ENCODE measurements at places on chromosomes 1 and 21.

DNA sequence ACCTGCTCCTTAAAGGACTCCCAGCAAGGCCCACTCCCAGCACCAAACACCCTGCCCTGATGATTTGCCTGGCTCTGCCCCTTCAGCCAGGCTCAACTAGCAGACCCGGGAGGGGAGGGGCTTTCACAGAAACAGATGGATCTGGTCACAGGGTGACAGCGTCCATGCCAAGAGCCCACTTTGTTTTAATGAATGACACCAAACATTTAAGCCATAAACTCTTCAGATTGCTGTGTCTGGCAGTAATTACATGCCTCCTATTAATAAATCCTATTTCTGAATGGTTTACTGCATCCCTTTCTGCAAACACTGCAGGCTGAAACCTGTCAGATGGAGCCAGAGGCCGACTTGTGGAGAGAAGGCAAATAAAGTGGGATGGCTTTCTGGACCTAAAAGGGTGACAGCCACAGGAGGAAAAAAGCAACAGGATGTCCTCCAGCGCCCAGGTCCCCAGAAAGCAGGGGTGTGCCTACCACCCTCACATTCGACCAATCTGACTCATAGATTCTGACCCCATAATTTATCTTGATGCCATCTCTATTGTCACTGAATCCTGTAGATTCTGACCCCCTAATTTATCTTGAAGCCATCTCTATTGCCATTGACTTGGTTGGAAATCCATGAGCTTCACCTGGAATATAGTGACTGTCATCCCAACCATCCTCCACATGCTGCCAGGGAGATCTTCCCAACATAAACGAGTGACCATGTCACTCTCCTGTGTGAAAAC, 200.9 kb downstream of the PLPP3 start:
- DNase-seq, result no peak

- peak; percentile 80 for DNase-seq
Measured at GRCh38 chr1:232704694-232705680, 75.1 kb upstream of the SIPA1L2 start.

- DNase-seq, result peak; percentile 30
Measured at GRCh38 chr1:39105841-39106765, 80.0 kb downstream of the NDUFS5 start.

GRCh38 chr1:225471109-225471452, 43.2 kb upstream of the LBR start:
- DNase-seq, result no peak

- DNase-seq, result no peak
Measured at GRCh38 chr1:7172804-7173203, 387.6 kb downstream of the CAMTA1 start.

DNA sequence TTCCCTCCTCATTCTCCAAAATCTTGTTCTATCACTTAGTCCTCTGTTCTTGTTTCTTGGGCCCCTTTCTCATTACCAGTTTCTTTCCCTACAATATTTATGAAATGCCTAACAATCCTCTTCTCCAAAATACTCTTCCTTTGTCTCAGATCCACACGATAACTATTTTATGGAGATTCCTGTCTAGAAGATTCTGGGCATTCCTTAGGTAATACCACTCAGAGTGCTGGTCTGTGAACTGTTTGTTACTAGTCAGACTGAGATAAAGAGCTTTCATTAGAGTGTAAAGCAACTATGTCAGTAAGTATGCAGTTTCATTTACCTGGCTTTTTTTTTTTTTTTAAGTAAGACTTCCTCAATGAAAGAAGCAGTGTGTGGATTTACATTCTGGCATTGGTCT, 18.1 kb upstream of the RCOR3 start:
- no peak for DNase-seq

DNA sequence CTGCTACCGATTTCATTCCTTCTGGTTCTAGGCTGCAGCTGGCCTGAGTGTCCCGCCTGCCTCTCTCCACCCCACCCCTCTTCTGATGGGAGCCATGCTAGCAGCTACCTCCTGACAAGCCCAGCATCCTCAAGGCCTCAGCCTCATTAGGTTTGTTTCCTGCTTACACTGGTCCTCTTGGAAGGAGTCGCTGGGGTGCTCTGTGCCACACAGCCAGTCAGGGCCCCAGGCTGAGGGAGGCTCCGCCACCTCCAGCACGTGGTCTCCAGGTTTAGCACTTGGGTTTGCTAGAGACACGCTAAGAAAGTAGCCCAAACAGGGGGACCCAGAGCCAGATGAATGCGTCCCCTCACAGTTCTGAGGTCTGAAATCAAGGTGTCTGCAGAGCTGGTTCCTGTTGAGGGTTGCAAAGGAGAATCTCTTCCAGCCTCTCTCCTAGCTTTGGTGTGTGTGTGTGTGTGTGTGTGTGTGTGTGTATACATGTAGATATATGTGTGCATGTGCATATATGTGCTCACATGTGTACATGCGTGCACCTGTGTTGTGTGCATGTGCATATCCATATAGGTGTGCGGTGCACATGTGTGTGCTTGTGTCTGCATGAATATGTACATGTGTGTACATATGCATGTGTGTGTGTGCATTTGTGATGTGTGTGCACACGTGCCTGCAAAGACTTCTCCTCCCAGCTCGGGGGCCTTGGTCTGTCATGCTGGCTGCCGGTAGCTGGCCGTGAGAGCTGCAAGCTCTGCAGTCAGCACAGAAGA, 301.1 kb upstream of the AJAP1 start:
- DNase-seq, result no peak

DNA sequence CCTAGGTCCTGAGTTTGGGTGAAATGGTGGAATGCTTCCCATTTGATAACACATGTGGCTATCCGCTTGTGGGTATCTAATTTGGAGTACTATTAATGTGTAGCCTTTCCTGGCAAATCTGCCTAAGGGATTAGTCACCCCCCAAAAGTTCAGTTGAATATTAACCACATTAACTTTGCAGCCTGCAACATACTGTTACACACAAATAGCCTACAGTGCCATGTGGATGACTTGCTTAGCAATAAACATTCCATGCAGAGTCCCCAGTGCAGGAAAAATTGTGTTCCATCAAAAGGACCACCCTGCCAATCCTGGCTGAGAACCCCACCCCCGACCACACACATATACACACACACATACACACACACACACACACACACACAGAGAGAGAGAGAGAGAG, 303.3 kb upstream of the ESRRG start:
- DNase-seq, result peak; percentile 11

DNA sequence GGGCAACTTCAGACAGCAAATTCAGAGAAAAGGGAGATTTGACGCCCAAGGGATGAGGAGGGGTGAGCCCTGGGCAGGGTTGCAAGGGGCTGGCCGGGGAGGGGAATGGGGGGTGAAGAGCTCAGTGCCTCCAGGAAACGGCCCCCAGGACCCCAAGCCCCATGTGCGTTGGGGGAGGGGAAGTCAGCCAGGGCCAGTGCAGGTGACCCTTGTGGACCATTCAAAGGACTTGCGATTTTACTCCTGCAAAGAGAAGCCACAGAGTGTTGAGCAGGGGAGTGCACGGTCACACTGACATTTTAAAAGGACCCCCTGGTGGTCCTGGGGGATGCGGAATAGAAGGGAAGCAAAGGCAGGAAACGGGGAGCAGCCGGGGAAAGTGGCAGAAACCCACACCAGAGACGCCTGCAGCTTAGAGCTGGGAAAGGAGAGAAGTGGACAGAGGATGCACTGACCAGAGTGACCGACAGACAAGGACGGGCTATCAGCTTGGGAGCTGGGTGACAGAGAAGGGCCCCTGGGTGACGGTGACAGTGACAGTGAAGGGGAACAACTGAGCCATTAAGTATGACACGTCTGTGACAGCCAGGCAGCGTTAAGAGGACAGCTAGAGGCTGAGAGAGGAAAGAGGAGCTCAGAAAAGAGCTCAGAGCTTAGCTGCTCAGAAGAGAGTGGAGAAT, 54.0 kb upstream of the TMEM51 start:
- no peak for DNase-seq

DNA sequence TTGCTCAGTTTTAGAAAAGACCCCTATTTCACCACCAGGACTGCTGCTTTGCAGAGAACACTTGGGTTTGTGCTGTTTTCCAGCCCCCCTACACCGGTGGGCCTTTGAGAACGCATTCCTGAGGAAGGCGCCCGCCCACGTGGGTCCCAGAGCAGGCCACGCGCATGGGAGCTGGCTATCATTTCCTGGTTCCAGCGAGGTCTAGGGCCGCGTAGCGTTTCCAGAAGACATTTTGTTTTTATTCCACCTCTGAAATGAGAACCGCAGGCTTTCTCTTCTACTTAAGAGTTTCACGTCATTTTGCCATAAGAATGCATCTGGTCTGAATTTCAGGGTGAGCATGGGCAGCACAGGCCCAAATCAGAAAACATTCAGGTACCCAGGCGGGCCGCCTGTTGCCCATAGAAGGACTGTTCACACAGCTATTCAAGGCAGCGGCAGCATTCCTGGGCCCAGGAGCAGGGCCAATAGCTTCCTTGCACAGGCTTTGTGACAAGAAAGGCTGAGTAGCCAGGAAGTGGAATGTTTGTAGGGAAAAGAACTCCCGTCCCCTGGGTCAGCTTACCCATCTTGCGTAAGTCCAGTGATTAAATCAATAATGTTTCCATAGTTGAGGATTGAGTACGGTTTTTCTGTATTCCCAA, 1.4 kb upstream of the KLHL21 start:
- peak; percentile 78 for DNase-seq
